ENCODE measurements at places on chromosomes 5 and 9.

- DNase-seq = no peak
These were observed 97.3 kb upstream of the SH3GL2 start for GRCh38 chr9:17481565-17481964.

DNA sequence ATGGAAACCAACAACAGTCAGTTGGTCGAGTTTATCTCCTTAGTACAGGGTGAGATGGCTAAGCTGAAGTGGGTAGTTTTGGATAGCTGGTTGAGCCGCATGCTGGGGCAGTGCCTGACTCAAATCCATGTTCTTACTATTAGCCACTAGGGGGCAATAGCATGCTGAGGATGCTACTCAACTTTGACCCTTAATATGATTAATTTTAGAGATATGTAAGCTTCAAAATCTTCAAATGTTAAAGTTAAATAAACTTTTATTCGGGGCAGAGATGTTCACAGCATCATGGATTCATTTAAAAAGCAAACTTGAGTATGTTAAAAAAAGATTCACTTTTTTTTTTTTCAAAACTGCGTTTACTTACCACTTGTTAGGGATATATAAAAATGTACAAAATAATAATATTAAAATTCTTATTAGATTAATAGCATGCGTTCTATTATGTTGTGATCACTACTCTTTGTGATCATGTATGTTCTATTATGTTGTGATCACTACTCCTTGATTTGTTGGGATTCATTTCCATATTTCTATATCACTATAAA, 57.0 kb downstream of the C9orf153 start:
- no peak for DNase-seq

- DNase-seq = no peak
These were observed 56.2 kb downstream of the ABHD17B start for GRCh38 chr9:71854811-71855210.

GRCh38 chr5:133662578-133662977, 50.2 kb upstream of the FSTL4 start:
- no peak for DNase-seq

DNA sequence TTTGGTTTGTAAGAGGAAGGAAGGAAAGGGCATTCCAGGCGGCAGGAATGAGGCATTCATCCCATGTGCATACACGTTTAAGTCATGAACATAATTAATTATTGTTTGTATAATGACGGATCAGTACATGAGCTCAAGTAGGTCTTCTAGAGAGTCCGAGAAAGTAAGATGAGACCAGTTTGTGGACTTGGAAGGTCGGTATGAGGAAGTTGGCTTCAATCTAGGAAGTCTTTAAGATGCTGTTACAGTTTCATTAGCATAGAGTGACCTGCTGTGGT, 2.1 kb downstream of the GTF3C4 start:
- DNase-seq = no peak

DNA sequence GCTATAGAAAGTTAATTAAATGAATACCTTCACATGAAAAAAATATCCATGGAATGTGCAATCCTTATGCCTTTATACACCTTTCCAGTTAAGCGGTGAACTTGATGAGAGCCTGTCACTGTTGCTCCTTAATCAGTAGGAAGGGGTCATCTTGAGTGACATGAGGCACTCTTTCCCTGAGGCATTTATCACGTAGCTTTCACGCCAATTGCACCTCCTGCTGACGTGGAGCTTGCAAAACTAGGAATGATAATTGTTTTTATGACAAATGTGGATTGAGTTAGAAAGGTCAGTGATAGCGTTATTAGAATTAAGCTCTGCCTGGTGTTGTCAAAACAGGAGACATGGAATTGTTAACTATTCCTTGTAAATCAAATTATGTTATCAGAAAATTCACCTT, 79.7 kb downstream of the SLF1 start:
- DNase-seq = no peak

DNA sequence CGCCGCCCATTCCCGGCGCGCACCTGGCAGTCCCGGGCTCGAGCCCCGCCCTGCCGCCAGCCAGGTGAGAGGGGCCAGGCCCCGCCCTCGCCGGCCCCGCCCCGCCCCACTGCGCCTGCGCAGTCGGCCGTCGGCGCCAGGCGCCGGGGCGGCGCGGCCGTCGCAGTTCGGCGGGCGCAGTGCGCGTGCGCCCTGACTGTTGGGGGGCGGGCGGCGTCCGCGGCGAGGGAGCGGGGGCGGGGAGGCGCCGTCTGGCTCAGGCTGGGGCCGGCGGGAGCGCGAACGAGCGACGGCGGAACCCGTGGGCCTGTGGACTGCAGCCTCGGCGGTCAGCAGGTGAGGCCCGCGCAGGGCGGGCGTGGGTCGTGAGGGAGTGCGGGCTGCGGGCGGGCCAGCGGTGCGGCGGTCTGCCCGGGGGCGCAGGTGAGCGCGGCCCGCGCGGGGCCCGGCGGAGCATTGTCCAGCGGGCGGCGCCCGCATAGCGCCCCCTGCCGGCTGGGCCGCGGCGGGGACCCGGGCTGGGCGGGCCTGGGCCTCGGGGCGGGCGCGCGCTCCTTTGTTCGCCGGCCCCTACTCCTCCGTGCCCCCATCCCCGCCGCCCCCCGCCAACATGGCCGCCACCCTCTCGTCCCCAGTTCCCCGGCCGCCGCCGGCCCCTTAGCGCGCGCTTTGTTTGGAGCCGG, at the start of gene SPIN1:
Gene SPIN1, plus strand, starts transcription at position 242 of the 683 bp plus-strand sequence. CDS start 38,096 bp downstream, outside the sequence.
- DNase-seq = peak; percentile 92

GRCh38 chr5:126055348-126055729, 367.9 kb upstream of the GRAMD2B start:
- DNase-seq = no peak

GRCh38 chr5:39224196-39224761, 4.9 kb upstream of the FYB1 start:
- peak; percentile 40 for DNase-seq

Data from femur (tissue), 1 donor.